CD4-positive, alpha-beta T cell treated with Interleukin-21 for 1 hour (primary cell): ENCODE measurements at places on chromosomes 13 and 19.

DNA sequence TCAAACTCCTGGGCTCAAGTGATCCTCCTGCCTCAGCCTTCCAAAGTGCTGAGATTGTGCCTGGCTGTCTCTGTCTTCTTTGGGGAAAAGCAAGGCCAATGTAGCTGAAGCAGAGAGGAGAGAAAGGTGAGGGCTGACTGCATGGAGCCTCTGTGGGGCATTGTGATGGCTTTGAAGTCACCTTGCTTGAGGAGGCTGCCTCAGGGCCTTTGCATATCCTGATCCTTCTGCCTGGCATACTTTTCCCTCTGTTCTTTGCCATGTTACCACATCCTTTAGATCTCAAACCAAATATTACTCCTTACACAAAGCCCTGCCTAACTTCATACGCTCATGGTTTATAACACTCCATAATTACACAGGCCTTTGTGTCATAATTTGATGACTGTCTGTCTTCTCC lies 9.4 kb upstream of the PPP5C start:
- no peak for DNase-seq

DNA sequence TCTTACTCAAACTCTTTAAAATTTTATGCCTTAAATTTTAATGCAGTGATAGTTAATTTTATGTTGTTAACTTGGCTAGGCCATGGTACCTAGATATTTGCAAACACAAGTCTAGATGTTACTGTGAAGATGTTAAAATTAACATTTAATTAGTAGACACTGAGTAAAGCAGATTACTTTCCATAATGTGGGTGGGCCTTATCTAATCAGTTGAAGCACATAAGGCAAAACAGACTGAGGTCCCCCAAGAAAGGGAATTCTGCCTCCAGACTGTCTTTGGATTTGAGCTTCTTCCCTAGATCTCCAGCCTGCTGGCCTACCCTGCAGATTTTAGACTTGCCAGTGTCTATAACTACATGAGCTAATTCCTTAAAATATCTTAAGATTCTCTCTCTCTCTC lies 294.0 kb downstream of the ENOX1 start:
- DNase-seq: no peak

GRCh38 chr19:16462757-16463250 lies 9.0 kb downstream of the EPS15L1 start:
- no peak for DNase-seq

DNA sequence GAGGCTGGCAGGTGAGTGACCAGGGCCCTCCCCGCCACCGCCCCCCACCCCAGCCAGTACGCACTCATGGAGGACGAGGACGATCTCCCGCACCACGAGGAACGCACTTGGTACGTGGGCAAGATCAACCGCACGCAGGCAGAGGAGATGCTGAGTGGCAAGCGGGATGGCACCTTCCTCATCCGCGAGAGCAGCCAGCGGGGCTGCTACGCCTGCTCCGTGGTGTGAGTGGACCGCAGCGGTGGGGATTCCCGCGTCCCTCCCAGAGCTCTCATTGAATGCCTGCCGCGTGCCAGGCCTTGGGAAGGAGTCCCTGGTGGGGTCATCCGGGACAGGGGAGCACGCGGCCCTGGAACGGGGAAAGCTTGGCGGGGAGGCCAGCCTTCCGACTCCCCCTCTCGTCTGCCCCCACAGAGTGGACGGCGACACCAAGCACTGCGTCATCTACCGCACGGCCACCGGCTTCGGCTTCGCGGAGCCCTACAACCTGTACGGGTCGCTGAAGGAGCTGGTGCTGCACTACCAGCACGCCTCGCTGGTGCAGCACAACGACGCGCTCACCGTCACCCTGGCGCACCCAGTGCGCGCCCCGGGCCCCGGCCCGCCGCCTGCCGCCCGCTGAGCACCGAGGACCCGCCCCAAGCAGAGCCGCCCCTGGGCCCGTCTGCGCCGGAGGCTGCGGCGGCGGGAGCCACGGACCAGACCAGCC lies 4.8 kb upstream of the IFI30 start:
- DNase-seq: no peak

DNA sequence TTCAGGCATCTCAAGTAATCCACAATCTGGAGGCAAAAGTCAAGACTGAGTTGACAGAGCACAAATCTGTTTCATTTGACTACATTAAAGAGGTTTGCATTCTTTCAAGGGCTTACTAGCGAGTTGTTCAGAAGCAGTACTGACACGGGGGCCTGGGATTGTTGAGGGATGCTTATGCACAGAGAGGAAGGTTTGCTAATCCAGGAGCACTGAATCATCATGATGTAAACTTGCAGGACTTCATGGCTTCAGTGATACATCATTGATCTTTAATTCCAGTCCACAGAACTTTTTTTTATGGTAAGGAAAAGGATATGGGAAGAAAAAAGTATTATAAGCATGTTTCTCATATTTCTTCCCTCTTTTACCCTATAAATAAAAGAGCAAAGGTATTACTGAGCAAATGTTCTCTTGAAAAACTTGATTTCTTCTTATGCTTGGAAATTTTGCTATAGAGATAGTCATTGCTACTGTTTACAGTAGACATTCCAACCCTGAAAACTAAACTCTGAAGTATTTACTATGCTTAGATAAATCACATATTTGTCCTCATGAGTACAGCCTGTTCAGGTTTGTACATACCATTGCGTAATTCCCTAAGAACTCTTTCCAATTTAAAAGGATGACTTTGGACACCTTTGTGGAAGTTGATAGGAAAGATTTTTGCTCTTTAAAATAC lies 65.8 kb upstream of the KPNA3 start:
- no peak for DNase-seq

- no peak for DNase-seq
These were observed 7.0 kb upstream of the EPOR start for GRCh38 chr19:11390933-11391680.

DNA sequence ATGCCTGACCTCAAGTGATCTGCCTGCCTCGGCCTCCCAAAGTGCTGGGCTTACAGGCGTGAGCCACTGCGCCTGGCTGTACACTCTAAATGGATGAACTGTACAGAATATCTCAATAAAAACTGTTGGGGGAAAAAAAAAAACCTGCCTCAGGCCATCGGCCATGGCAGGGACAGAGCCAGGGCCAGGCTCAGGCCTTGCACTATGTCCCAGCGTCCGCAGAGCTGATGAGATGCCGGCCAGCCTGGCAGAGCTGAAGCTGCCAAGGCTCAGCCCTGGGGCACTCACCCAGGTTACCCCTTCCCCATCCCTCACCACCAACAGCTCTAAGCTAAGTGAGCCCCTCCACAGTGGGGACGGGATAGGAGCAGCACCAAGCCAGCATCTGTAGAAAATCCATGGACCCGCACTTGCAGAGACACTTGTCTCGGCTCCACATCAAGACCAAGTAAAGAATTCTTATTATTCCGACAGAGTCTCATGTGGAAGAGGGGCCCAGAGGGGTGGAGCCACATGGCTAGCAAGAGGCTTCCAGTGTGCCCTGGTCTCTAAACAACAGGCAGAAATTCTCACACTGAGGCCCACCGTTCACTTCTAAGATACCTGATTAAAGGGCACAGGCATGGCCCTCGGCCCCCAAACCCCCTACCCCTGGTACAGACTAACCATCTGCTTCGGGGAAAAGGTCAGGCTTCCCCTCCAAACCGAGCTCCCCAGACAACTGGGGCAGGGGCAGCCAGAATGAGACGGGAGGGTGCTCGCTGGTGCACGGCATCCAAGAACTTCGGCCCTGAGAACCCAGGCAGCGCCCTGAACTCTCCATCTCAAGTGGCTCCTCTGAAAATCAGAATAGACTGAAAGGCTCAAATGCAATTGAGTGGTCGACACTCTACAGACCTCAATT lies 5.8 kb downstream of the PPP6R1 start:
- no peak for DNase-seq

GRCh38 chr19:55346725-55347441 lies 7.2 kb downstream of the KMT5C start:
- no peak for DNase-seq

DNA sequence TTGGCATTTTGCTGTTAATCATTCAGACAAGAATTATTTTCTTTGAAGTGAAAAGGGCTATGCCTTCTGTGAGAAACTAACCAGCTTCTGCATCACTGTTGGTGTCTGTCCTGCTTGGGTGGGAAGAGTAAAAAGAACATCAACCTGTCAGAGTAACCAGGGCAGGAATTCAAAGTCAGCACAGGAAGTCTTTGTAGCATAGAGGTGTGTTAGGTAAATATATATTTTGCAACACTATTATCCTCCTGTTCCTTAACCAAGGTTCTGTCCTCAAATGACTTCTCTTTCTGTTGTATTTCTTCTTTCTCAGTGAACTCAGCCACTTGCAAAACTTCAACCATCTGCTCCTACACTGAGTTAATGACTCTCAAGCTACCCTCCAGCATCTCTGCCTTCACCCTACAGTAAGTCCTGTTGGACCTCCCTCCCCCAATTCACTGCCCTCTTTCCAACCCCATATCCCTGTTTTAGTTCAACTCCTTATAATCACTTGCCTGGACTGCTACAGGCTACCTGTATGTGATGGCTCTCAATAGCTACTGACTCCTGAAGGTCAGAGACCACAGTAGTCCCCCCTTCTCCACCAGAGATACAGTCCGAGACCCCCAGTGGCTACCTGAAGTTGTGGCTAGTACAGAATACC lies 49.9 kb downstream of the SMAD9 start:
- no peak for DNase-seq

GRCh38 chr13:111575276-111575675 lies 254.8 kb downstream of the TEX29 start:
- DNase-seq: no peak

DNA sequence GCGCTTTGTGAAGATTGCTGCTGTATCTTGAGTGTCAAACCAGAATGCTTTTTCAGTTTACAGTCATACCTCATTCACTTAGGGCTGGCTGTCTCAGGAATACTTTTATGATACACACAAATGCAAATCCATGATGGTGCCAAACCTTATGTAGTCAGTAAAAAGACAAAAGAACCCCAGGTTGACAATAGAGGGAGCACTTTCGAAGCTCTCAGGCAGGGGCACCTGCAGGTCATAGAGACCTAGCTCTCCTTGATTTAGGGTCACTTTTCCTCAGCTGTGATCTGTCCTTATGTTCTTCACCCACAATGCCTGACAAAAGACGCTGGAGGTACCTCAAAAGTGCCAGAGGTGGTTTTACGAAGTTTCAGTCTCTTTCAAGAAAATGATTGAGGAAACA lies 172.2 kb downstream of the DNAJC15 start:
- no peak for DNase-seq
